ENCODE measurements at places on chromosomes 3 and 15. TPM values are rescaled to one million over a fixed set of nuclear protein-coding genes. Genes with fewer than 3 reads are reported as not detected.

DNA sequence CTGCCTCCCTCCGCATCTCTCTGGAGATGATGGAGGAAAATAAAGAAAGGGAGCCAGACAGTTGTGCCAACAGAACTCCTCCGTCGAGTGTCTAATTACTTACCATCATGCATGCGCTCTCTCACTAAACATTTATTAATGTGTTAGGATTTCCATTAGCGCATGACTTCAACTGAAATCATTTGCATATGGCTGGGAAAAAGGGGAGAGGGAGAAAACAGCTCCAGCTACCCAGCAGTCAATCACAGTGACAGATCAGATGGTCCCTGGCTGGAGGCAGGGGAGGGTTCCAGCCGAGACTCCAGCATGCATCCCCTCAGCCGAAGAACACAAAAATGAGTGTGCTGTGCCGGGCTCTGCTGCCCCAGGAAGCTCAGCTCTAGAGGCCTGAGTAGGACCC, 6.8 kb upstream of the RHO start:
- no peak for DNase-seq

DNA sequence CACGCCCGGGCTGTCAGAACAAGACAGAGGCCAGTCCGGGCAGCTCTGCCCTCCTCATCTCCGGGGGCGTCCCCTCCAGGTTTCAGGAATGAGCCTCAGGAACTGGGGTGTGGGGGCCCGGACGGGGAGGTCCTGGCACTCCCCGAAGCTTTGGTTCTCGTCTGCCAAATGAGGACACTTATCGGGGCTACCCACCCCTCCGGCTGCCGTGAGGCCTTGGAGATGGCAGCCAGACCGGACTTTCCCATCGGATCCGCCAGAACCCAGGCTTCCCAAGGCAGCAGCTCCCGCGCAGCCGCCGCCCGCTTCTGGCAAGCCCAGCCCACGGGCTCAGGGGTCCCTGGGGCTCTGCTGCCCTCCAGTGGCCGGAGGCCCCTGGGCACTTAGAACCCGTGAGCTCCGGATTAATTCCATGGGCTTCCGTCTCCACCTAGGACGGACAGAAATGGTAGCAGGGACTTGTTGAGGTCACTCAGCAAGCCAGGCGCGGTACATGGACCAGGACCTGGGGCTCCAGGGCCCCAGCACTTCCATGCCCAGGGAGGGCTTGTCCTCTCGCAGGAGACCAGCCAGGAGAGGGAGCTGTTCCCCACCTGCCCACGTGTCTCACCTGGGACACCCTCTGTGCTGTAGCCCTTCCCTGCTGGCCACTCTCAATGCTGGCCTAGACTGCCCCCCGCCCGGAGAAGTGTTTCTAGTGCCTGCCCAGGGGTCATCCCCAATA, 89.4 kb downstream of the LINGO1 start:
- DNase-seq, result peak; percentile 92

- DNase-seq, result no peak
These were observed 33.2 kb downstream of the SIDT1 start for GRCh38 chr3:113565555-113565954.

GRCh38 chr15:67997996-67998395, 56.1 kb upstream of the PIAS1 start:
- no peak for DNase-seq

Gene TRPM1
- total RNA-seq, result not detected

Gene MYNN
- 12.2 TPM for total RNA-seq

Gene IGSF11
- total RNA-seq, result 3.1 TPM

- DNase-seq, result no peak
These were observed 11.7 kb downstream of the ATP6V1A start for GRCh38 chr3:113758389-113759024.

Gene RASGRF1
- not detected for total RNA-seq

- no peak for DNase-seq
These were observed 12.7 kb upstream of the LMCD1 start for GRCh38 chr3:8488877-8489276.

DNA sequence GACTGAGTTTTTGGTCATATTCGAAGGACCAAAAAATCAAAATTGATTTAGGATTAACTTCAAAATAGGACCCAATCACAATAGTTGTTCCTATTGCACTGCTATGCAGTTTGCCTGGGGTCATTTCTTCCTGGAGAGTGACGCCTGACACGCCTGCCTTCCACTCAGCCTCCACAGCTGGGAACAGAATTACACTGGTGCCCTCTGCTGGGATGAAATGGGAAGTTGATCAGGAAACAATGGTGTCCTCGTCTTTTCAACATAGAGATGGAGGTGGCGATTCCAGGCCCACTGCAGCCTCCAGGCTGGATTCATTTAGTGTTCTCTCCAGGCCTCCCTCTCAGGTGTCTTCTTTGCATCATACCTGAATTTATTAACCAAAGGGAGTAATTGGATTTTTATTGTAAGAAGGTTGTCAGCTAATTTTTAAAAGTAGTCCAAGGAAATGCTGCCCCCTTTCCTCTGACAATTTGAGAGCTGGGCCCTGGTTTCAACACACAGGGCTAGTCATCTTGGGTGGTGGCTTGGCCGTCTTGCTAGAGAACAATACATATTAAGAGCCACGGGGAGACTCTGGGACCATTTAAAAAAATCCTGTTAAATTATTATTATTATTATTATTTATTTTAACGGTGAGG, 69.7 kb downstream of the GAP43 start:
- DNase-seq, result no peak

Gene CCDC39
- not detected for total RNA-seq

DNA sequence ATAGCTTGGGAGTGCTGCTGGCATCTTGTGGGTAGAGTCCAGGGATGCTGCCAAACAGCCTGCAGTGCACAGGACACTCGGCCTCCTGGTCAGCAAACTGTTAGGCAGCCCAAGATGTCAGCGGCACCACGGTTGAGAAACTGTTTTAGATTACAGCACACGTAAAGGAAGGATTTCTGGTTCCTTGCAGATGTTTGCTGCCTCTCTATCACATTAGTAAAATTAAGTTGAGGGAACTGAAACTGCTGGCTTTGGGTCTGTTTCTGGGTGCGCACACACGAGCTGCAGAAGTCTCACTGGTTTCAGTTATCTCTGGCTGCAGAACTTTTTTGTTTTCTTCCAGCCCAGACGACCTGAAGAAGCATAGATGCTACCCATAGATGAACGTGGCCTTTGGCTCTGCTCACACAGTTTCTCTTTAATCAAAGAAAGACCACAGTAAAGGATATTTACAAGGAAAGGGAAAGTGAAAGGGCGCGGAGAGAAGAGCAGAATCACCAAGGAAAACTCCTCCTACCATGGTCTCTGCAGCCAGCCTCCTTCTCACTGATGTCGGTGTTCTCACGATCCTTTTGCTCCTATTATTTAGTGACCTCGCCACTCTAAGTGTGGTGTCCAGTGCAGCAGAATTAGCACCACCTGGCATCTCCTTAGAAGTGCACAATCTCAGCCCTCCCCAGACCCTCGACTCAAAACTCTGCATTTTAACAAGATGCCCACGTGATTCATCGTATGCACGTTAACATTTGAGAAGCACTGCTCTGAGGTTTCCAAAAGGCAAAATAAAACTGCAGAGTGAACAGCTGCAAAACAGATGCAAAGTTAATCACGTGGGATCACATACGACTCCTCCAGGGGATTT, 50.6 kb upstream of the AKAP13 start:
- no peak for DNase-seq

DNA sequence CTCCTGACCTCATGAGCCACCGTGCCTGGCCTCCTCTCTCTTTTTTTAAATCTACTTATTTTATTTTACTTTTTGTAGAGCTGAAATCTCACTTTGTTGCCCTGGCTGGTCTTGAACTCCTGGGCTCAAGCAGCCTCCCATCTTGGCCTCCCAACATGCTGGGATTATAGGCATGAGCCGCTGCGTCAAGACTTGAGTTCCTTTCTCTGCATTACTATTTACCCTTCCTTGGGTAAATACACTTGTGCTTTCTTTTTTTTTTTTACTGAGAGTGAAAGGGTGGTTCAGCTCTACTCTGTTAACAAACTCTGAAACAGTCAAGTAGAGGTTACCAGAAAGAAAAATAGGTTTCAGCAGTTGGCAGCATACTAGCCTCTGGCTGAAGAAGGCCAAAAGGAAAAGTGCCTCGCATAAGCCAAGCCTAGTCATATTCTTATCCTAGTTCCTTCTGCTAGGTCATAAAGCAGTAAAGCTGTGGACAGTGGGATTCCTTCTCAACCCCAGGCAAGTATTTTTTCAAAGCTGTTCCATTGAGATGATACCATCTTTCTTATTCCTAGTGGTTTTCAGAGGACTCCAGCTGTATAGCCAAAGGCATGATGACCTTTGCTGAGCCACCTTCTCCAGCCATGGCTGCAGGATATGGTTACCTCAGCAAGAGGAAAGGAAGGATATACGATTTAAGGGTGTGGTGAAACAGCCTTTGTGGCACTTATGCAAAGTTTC, 135.1 kb downstream of the RBPMS2 start:
- no peak for DNase-seq

GRCh38 chr15:39125904-39126303, 455.0 kb upstream of the THBS1 start:
- no peak for DNase-seq

GRCh38 chr3:136990826-136991225, 33.0 kb downstream of the IL20RB start:
- DNase-seq, result no peak

GRCh38 chr3:49265661-49266386, 11.2 kb downstream of the C3orf62 start:
- DNase-seq, result no peak

DNA sequence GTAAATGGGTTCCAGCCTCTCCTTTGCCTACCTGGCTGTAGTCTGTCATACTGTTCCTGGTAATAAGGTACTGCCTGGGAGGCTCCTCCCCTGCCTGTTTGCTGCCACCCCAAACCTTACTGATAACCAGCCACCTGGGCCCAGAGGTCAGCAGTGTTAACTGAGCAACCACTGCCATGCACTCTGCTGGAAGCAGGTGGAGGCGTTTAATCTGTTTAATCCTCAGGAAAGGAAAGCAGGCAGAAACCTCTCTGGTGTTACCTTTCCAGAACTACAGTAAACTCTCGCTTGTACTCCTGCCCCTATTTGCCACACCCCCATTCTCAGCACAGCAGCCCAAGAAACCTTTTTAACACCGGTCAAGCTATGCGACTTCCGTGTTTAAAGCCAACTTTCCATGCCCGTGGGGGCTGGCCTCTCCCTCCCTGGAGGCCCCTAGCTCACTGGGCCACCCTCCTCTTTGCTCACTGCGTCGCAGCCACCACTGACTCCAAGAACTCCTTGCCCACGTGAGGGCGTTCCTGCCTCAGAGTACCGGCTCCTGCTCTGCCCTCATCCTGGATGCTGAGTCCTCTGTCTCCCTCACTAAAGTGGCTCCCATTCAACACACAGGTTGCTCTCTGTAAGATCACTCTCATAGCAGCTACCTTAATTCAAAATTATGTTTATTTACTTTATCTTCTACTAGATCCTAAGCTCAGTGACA, 8.3 kb downstream of the BDH1 start:
- DNase-seq, result no peak

Gene DNAH1
- total RNA-seq, result 2.2 TPM

DNA sequence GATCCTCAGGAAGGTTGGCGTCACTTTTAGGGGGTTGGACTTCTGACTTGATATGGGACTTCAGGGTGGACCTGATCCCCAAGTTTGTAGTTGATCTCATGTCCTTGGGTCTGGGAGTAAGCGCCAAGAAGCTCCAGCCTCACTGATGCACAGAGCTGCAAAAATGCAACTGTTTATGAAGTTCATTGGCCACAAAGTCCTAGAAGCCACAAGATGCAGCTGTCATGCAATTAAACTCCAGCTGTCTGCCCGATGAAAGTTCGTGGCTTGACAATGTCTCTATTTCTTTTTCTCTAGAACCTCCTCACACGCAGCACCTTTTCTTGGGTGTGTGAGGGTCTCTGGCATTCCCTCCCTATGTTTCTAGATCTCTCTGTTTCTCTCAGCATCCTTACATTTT, 9.2 kb upstream of the ACAN start:
- no peak for DNase-seq

- peak; percentile 70 for DNase-seq
These were observed 619 bp downstream of the ATXN7 start for GRCh38 chr3:63864008-63864964.

GRCh38 chr3:119331661-119332060, 37.5 kb downstream of the ARHGAP31 start:
- DNase-seq, result no peak

DNA sequence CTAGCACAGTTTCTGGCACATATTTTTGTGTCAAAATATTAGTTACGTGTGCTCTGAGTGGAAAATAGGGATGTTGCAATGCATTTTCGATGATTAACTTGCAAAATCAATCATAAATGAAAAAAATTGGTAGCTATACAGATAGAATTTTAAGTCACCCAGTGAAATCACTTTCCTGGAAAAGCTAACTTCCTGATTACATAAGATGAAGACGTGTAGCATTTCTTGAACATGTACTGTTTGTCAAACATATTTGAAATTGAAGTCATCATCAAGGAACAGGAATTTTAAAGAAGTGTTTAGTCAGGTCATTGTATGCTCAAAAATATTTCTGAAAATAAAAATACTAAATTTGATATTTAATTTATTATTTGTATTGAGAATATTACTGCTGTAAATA, 977.7 kb downstream of the PLOD2 start:
- DNase-seq, result no peak

- no peak for DNase-seq
These were observed 49.7 kb upstream of the SCAANT1 start for GRCh38 chr3:63961891-63962290.

- peak; percentile 90 for DNase-seq
These were observed at the start of gene ADAMTS7 for GRCh38 chr15:78811124-78811824. ADAMTS7 (minus strand) TSS chr15:78811464; CDS start chr15:78811220, 244 bp downstream.

Gene SLC15A2
- 3.9 TPM for total RNA-seq

DNA sequence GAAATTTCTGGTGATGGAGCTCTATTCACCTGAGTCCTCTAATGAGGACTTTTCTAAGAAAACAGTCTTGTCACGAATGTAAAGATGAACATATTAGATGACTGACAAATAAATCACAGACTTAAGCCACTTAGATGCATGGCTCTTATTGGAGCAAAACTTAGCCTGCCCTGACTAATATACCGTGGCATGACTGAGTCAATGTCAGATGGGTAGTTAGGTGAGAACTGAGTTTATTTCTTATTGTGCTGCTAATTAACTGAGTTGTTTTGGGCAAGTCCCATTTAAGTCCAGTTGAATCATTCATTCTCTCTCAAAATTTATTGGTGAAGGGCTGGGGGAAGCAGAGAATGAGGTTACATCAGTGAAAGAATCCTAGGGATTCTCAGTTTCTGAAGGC, 459.8 kb downstream of the MCTP2 start:
- DNase-seq, result no peak

Gene C3orf62
- 2.1 TPM for total RNA-seq

GRCh38 chr3:169041677-169042171, 621.8 kb downstream of the MECOM start:
- DNase-seq, result no peak

Gene MKRN3
- total RNA-seq, result 0.97 TPM

Gene BRPF1
- 10.9 TPM for total RNA-seq

- DNase-seq, result no peak
These were observed 46.2 kb downstream of the C3orf38 start for GRCh38 chr3:88195951-88196434.

Gene CILP
- 15.7 TPM for total RNA-seq

All from Right ventricle myocardium inferior (tissue), 1 donor.